ENCODE measurements at places on chromosomes 12 and 14.

DNA sequence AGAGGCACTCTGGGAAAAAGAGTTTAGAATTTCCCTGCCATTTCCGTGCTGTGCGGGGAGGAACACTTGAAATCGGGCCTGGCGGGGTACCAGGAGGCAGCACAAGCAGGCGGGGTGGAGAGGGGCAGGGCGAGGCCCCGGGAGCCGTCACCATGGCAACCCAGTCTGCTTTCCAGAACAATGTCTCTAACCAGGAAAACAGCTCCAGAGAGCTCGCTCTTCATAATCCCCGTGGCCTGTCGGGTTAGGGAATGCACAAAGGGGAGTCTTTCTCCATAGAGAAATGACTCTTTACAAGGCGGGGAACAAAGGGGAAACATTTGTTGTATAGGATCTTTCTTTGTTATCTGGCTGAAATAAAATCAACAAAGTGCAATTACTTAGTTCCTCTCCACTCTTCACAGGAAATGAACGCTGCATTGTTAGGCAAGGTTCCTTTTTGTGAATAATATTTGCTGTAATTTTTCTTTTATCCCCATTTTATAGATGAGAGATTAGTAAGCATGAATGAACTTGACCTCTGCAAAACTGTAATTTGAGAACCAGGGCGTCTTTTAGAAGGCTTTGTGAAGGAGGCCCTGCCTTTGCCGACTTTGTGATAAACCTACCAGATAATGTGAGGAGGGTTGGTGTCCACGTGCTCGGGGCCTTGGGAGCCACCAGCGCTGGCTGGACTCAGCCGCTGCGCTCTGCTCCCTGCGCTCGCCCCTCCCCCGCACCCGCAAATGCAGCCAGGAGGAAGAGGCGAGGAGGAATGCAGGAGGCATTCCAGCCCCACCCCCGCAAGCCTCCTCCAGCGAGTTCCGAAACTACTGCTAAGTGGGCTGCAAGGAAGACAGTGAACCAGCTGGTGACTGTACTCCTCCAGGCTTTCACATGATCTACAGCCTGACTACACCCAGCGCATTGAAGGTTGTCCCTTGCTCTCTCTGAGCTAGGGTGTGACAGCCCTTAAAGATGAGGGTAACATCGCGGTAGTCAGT lies 105.2 kb upstream of the ATF7IP start:
- DNase-seq: peak; percentile 67

DNA sequence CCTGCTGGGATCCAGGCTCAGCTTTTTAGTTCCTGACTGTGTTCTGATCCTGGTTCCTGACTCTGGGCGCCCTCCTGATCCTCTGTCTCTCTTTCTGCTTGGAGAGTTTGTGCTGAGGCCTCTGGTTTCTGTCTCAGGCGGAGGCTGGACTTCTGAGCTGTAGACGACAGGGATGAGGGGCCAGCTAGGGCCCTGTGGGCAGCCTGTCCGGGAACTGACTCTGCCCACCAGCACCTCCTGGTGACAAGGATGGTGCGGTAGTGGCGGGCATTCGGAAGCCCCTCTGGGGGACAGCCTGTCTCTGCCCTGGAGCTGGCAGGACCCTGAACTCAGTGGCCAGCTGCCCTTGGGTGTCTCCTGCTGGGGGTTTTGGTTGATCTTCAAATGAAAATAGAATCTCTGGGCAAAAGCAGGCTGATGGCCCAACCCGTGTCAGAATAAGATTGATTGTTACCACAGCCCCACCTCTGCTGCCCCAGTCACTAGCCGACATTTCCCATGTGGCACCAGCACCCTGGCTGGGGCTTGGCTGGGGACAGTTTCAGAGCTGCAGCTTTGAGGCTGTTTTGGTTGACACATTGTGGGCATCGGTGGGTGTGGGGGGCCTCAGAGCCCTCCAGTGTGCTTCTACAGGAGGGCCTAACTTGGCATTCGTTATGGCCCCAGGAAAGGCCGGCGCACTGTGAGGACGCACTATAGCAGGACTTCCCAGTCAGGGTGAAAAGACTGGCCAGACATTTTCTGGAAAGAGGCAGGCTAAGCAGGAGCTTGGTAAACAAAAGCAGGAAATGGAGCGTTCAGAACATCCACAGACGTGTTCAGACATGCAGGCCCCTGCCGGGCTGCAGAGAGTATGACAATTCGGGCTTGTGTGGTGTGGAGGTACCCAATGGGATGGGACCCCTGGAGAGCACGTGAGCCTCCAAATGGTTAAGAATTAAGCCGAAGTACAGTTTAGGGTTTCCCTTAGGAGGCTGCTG lies 16.2 kb downstream of the KRT80 start:
- peak; percentile 89 for DNase-seq

GRCh38 chr14:35047976-35048513 lies 2.0 kb downstream of the FAM177A1 start:
- DNase-seq: no peak

DNA sequence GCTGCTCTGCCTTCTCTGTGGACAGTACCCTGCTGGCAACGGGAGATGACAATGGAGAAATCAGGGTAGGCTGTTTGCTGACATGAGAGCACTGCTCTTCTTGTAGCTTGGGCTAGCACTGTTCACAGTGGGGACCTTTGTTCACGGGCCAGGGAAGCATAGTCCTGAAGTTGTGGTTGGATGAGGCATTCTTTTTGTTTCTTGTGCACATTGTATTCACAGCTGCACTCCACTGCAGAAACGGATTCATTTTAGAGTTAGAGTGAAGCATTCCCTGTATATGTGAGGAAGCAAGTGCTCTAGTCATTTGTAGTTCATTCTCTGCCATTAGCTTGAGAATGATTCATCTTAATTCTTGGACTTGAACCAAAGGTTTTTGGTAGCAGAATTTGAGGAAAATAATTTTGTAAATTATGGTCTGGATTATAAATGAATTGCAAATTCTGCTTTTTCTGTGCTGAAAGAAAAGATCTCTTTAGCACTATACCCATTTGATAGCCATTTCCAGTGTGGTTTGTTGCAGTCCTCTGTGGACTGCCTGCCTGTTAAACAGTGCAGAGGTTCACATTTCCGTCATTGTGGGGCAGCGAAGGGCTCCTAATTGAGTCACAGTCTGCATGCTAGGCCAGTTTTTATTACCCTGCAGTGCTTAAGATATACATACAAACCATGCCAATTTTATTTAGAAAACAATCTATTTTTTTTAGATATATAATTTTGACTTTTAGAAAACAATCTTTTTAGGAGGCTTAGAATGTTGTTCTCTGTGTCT lies 80.6 kb downstream of the APAF1 start:
- DNase-seq: peak; percentile 57

DNA sequence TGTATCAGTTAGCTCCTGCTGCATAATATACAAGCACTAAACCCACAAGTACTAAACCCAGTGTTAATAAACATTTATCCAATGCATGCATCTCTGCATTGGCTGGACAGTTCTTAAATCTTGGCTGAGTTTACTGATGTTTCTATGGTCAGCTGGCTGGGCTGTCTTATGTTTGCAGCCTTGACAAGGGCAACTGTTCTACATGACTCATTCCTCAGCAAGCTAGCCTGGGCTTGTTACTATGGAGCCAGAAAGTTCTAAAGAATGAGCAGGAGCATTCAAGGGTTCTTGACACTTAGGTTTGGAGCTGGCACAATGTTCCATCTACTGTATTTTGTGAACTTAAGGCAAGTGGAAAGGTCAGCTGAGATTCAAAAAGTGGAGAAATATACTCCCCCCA lies 199.1 kb downstream of the GLT1D1 start:
- no peak for DNase-seq

DNA sequence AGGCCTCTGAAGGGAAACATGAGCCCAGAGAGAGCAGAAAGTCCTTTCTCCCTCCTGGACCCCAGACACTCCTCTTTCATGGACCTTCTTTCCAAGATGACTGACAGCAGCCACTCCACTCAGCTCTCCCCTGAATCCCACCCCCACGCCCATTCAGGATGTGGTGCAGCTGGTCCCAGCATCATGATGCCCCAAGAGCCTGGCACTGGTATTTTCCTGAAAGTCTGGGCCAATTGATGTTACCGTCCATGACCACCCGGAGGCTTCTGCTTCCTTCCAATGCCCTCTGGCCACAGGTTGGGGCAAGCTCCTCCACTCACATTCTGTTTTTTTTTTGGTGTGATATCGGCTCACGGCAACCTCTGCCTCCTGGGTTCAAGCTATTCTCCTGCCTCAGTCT lies 112.6 kb downstream of the CALM1 start:
- peak; percentile 18 for DNase-seq

DNA sequence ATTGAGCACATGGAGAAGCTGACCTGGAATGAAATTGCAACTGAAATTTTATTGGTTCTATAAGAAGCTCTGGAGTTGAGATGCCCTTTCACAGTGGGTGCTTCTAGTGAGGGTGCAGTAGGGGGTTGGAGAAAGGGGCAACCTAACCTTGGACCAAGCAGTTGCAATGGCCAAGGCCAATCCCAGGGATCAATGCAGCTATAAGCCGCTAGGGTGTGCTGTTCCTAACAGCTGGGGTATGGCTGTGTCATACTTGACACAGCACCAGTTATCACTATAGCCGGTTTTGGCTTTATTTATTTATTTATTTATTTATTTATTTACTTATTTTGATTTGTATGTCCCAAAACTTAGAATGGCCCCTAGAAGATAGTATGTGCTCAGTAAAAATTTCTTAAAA lies 505.9 kb downstream of the FLRT2 start:
- DNase-seq: no peak

- no peak for DNase-seq
These were observed 4.3 kb upstream of the TRAF3 start for GRCh38 chr14:102772781-102773570.

DNA sequence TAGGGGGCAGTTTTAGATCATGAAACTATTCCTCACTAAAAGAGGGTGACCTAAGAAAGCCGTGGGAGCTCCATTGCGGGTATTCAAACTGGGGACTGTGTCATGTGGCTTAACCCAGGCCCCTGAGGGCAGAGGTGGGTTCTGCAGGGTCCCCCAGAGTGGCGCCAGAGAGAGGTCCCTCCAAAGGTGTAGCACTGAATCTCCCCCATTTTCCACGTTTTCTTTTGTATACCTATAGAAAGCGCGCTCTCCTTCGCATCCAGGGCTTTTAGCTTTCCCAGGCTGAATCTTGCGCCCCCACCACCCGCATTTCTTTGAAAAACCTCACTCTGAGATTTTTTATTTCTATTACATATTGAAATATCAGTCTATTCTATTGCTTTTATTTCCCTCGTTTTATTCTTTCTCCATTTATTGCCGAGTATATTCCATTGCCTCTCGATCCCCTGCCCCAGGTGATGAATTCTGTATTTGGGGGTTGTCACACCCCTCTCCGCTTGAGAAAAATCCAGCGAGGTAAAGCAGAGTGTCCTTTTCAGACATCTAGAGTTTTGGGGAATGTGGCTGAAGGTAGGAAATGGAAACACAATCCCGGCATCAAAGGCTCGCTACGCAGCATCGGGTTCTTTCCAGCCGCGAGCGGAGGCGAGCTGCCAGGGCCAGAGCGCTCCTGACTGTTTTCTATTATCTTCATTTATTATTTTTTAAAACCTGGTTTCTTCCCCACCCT lies 870 bp upstream of the HOXC13 start:
- no peak for DNase-seq

DNA sequence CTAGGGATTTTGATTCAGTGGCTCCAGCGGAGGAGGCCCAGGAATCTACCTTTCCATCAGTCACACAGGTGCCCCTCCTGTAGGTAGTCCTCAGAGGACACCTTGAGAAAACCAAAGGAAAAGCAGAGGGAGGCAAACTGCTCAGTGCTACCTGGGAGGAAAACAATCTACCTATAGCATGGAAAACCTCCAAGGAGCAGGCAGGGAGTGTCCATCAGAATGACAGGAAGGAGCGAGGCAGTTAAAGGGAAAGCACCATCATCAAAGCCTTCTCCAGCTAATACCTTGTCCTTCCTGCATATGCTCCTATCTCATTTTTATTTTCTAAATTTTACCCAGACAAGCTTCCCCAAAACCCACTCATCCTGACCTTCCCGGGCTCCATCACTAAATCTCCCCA lies 25.4 kb downstream of the DPF3 start:
- no peak for DNase-seq

- DNase-seq: no peak
These were observed 255.0 kb downstream of the PAX9 start for GRCh38 chr14:36916668-36917067.

DNA sequence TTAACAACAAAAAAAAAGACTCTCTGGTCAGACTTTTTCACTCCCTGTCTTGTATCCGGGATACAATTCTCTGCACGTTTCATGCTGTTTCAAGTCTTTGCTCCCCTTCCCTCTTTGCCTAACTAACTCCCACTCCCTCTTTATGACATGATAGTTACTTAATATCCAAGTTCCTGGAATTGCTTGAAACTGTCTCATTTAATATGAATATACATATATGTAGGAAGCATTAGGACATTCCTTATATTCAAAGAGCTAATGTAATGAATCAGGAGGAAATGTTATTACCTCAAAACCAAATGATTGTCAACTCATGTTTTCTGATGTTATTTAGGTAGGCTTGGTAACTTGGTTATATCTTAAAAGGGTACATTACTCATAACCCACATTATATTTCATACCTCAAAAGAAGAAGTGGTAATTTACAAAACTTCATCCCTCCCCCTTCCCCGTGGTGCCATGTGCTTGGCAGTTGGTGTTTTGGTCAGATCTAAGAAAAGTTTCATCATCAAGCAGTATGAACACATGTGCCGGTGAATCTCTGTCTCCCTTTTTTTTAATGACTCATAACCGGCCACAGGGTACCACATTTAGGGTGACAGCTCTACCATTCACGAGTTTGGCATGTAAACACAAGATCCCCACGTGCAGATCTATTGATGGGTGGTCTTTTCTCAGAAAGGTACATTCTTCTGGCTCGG lies 56.5 kb downstream of the HCAR2 start:
- peak; percentile 74 for DNase-seq
